ENCODE measurements at places on chromosomes 1 and 21.

GRCh38 chr1:246779561-246780175, 55.5 kb downstream of the SCCPDH start:
- no peak for DNase-seq

GRCh38 chr1:10958614-10959013, 53.8 kb upstream of the TARDBP start:
- no peak for DNase-seq

DNA sequence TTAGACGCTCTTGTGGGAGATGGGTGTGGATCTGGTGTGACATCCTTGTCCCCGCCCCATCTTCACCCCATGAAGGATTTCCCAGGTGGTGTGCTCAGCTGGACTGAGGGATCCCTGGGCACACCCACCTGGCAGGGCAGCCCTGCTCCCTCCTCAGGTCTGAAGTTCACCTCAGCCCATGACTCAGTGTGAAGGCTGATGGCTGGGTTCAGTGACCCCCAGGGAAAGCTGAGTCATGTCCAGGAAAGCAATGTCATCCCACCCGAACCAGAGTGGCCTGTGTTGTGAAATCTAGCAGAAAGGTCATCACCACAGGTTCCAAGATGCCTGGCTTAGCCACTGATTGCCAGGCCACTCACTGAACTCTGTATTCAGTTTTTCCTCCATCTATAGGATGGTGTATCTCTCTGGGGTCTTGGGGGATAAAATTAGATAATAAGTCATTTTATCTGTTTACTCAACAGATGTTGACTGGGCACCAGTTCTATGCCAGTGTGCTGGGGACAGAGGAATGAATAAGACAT, 97.7 kb upstream of the JUN start:
- no peak for DNase-seq

DNA sequence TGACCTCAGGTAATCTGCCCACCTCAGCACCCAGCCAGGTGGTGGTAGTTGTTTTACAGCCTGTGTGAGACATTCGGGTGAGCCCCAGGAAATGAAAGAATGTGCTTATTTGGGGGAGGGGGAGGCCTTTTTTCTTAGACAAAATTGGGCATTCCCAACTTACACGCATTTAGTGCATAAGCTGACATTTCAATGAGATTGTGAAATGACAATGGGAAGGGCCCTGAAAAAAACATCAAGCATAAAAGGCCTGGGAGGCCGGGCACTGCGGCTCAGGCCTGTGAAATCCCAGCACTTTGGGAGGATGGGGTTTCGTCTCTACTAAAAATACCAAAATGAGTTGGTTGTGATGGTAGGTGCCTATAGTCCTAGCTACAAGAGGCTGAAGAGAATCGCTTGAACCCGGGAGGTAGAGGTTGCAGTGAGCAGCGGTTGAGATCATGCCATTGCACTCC, 5.0 kb downstream of the GAS5 start:
- no peak for DNase-seq

DNA sequence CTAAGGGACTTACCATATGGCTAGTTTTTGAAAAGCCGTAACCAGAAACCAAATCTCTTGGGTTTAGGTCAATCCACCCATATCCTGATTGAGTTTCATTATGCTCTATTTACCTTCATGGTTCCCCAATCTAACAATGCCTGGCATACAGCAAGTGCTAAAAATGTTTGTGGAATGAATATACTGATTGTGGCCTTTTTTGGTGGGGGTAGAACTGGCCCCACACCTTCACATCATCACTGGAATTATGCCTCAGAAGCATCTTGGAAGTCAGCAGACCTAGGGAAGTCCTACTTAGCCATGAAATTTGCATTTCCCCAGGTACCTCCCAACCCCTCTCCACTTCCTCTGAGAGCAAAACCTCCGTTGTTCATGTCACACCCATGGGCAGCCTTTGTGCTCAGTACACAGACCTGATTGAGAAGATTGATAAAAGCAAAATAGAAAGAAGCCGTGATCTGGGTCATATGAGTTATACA, 17.8 kb upstream of the SLAMF1 start:
- no peak for DNase-seq

- no peak for DNase-seq
These were observed 328.1 kb upstream of the LYPLAL1 start for GRCh38 chr1:218845589-218845988.

DNA sequence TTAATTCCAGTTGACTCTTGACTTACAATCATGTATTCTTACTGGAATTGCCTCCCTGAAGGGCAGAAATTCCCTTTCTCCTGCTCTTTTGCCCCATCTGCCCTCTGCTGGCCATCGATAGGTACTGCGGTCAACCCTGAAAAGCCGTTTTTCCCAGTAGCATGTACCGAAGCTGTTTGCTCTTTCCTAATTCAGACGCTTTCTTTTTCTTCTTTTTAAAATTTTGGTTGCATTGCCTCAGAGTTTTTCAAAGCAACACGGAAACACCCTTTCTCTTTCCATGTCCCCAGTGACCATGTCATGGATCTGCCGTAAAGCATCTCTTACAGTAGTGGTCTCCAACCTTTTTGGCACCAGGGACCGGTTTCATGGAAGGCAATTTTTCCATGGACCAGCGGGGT, 164.2 kb upstream of the C1orf21 start:
- DNase-seq, result no peak

GRCh38 chr21:45004481-45005247, 64.8 kb downstream of the SLX9 start:
- no peak for DNase-seq

GRCh38 chr1:24109686-24110475, 2.1 kb downstream of the MYOM3 start:
- DNase-seq, result no peak
